ENCODE measurements at places on chromosomes 2 and 18.
A peak's percentile ranks its signal among the peaks of the same experiment; 100 is the strongest.

DNA sequence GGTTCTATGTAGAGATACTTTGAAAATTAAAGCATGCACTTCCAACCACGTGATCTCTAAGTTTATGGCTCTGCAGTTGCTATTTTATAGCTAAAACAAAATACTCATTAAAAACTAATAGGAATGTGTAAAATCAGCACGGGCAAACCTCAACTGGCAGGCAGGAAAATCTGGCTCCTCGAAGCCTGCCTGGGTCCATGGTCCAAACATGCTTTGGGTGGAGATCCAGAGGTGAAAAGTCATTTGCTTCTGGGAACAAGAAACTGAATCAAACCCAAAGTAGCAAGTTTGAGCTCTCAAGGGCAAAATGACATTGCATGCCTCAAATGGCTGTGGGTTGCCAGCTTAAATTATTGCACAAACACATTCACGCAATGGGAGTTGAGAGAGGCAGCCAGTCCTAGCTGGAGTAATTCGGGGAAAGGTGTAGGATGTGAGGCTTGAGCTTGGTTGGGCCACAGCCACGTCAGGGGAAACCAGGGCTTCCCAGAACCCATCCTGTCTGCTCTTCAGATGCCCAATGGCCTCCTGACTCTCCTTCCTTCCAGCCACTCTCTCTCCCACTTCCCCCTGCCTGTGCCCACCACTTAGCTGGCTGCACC, 75.2 kb upstream of the LCLAT1 start:
- no peak overlapping the region for H3K27ac ChIP-seq
- peaks cover 9% of the 10 kb centered on the region for H3K4me1 ChIP-seq
- no peak overlapping the region for H3K4me3 ChIP-seq
- DNase-seq: no peak
- H3K27me3 ChIP-seq: no peaks in the 10 kb centered on the region

- DNase-seq: no peak
- H3K4me3 ChIP-seq: no peak overlapping the region
- H3K27me3 ChIP-seq: peaks cover 10% of the 10 kb centered on the region
- no peaks in the 10 kb centered on the region for H3K4me1 ChIP-seq
These were observed 12.8 kb upstream of the SKOR2 start for GRCh38 chr18:47264308-47264700.

DNA sequence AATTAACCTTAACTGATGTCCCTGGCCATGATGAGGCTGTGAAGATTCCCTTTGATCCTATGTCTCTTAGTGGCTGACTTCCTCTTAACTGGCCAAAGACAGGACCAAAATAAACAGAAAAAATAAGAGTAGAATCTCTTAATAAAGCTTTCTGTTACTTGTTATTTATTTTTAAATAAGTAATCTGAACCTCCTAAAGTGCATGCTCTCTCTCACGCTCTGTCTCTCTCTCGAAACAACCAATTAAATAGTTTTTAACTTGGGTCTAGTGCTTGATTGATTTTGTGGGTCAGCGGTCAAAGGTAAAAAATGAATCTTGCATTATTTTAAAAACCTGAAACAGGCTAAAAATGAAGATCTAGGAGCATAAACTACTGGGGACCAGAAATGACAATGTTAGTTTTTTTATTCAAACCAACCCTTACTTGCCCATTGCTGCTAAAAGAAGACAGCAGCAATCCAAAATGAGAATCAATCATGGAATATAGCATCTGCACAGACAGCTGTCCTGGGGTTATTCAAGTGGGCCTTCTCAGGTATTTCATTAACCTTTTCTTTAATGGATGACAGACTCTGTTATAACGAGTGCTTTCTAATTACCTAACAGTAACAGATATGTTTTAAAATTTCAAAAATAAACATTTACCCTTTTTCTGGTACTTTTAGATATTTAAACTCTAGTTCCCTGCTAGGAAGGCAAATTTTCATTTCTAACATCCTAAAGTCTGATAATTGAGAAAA, 11.2 kb downstream of the GAREM1 start:
- no peak overlapping the region for H3K4me3 ChIP-seq
- no peak overlapping the region for H3K27ac ChIP-seq
- no peaks in the 10 kb centered on the region for H3K4me1 ChIP-seq
- peaks cover 10% of the 10 kb centered on the region for H3K27me3 ChIP-seq
- H3K36me3 ChIP-seq: no peaks in the 10 kb centered on the region
- no peak for DNase-seq

GRCh38 chr2:70569559-70569958, 15.9 kb upstream of the TGFA start:
- no peaks in the 10 kb centered on the region for H3K27me3 ChIP-seq
- DNase-seq: no peak
- no peak overlapping the region for H3K27ac ChIP-seq
- no peaks in the 10 kb centered on the region for H3K4me1 ChIP-seq
- no peak overlapping the region for H3K4me3 ChIP-seq
- no peaks in the 10 kb centered on the region for H3K36me3 ChIP-seq

DNA sequence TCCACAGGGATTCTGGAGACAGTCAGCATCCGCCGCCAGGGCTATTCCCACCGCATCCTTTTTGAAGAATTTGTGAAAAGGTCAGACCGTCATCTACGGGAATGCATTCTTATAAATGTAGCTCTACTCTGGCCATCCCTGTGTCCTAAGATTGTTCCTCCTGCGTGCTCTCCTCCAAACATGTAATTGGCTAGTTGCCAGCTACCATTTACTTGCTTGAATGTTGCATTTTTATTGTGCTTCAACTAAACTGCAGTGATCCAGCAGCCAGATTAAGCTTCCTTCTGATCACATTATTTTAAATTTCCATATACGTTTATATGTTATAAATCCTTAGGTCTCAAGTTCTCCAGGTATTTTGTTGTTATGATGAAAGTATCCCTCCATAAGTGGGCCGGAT, 248.5 kb upstream of the SP5 start:
- no peak overlapping the region for H3K27ac ChIP-seq
- no peaks in the 10 kb centered on the region for H3K27me3 ChIP-seq
- H3K4me1 ChIP-seq: no peaks in the 10 kb centered on the region
- no peak for DNase-seq

DNA sequence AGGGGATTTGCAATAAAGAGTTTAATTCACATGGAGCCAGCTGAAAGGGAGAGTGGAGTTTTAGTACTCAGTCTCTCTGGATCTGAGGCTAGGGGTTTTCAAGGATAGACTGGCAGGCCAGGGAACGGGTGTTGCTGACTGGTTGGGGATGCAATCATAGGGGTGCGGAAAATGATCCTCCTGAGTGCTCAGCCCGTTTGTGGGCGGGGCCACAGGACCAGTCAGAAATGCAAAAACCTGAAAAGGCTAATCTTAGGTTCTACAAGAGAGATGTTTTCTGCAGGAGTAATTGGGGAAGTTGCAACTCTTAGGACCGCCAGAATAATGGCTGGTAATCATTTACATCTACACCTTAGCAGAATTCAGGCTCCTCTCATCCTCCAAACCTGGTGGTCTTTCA, 2.5 kb downstream of the NFU1 start:
- H3K27me3 ChIP-seq: no peaks in the 10 kb centered on the region
- no peak for DNase-seq
- H3K4me1 ChIP-seq: peaks cover 33% of the 10 kb centered on the region

DNA sequence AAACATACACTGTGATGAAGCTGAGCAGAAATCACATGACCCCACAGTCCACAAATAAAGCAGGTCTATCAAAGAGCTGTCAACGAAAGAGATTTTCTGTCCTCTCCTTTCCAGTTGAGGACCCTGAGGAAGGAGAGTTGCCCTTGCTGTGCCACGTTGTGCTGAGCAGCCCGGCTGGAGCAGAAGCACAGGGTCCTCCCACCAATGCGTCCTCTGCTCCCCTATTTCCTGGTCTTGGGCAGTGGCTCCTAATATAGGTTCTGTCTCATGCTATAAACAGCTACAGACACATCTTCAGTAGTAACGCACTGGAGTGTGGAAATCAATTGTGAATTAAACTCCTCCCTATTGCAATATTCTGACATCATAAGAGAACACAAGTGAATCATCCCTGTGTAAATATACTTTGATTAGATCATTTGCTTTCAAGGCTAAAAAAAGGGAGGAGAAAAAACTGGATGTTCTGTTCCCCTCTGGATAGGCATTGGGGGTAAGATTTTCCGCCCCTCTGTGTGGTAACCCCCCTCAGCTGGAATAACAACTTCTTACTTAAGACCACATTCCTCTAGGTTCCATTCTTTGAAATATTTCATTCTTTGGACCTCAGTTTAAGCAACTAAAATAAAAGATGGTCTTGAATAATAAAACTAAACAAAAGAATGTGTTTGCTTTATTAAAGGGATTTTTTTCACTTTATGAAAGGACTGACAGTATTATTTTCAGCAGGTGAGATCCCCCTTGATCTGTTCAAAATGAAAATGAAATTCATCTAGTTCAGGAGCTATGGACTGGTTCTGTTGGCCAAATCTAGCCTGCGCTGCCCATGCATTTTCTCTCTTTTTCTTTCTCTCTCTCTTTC, 8.3 kb upstream of the RHOB start:
- H3K27me3 ChIP-seq: peaks cover 8% of the 10 kb centered on the region
- H3K4me3 ChIP-seq: no peak overlapping the region
- H3K4me1 ChIP-seq: no peaks in the 10 kb centered on the region
- H3K27ac ChIP-seq: no peak overlapping the region
- no peak for DNase-seq

DNA sequence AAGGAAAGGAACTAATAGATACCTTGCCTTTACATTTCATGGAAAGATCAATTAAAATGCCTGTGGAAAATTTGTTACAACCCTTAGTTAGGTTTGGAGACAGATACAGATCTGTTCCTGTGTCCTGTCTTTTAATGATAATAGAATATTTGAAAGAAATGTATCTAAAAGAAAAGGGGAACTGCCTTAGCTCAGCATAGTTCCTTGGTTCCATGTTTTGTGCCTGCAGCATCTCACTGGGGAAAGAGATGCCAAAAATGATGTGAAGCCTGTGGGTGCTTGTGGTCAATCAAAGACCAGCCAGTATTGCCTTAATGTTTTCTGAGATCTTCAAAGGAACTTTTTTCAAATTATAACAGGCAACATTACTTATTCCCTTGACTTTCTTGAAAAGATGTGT, 147.6 kb downstream of the ADCYAP1 start:
- no peak overlapping the region for H3K4me3 ChIP-seq
- H3K27me3 ChIP-seq: no peaks in the 10 kb centered on the region
- no peak overlapping the region for H3K27ac ChIP-seq

DNA sequence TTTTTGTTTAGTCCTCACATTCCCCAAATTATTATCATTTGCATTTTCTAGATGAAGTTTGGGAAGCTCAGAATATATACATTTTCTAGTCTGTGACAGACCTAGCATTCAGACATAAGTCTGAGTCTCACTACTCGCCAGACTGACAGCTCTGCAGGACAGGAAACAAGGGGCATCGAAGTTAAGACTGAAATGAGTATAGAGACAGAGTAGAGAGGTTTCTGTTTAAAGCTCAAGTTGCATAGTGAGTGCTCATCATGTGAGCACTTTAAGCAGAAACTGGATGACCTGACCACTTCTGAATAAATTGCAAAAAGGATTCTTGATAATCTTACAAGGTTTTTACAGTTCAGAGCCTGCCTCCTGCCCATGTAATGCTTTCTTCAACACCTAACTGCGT, 1.1 kb downstream of the HADHB start:
- DNase-seq: peak; percentile 12
- H3K36me3 ChIP-seq: no peaks in the 10 kb centered on the region
- no peaks in the 10 kb centered on the region for H3K27me3 ChIP-seq
- peak overlapping the region; percentile 68 for H3K4me3 ChIP-seq
- H3K27ac ChIP-seq: peak overlapping the region; percentile 99

DNA sequence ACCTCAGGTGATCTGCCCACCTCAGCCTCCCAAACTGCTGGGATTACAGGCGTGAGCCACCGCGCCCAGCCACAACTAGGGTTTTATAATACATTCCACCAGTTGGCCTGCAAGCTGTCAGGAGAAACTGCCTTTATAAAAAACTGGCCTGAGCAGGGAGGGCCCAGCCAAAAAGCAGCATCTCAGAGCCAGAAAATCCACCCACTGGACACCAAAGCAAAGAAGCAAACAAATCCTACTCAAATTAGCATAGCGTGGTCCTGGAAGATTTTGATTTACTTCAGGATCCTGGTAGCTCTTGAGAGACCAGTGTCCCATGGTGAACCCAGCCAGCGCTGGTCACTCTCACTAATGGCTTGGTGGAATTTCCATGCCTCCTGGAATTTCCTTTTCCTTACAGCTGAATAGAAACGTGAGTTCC, 60.0 kb upstream of the PXDN start:
- DNase-seq: no peak

DNA sequence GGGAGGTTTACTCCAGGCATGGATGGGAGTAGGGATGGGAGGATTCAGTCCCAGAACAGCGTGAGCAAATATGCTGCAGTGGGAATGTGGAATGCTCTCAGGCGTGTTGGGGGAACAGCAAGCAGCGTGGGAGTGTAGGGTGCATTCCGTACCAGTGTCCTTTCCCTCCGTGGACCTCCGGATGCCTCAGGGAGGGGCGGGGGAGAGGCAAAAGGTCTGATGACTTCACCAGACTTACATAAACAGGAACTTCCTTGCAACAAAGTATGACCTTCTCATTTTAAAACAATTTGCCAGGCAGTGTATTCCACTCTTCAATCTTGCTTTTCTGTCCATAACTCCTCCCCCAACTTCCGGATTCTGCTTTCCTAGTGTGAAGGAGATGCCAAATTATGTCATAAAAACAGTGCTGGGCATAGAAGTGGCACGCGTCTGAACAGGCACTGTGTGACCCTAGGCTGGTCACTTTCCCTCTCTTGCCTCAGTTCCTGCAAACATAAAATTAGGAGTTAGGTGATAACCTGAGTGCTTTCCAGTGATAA, 36.9 kb downstream of the RPL37A start:
- no peaks in the 10 kb centered on the region for H3K36me3 ChIP-seq
- H3K4me3 ChIP-seq: no peak overlapping the region
- no peaks in the 10 kb centered on the region for H3K27me3 ChIP-seq
- no peak for DNase-seq

DNA sequence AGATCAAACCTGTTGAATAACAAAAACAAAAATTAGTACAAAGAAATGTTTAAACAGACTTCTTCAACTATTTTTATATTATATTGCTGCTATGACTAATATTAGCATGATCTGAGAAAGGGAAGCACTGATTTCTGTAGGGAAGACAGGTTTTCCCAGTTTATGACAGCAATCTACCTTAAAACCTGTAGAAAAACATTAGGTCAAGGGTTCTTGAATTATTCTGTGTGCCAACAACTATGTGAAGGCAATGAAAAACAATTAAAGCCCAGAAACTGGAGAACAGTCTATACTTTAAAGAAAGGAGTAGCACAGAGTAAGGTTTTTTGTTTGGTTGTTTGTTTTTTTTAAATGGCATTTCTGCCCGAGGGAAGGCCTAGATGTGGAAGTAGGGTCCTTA, 23.3 kb downstream of the PUM2 start:
- peaks cover 12% of the 10 kb centered on the region for H3K36me3 ChIP-seq
- DNase-seq: no peak
- H3K4me1 ChIP-seq: peaks cover 35% of the 10 kb centered on the region
- peak overlapping the region; percentile 85 for H3K27ac ChIP-seq

DNA sequence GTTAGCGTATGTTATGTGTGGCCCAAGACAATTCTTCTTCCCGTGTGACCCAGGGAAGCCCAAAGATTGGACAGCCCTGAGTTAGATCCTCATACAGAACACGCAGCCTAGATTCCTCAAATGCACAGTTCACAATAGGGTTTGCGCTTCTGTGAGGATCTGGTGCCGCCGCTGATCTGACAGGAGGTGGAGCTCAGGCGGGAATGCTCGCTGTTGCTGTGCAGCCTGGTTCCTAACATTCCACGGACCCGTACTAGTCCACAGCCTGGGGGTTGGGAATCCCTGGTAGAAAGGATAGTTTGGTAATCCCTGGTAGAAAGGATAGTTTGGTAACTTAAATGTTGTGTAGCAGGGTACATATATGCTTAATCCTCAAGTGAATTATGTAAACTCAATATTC, 27.0 kb downstream of the MAPRE3 start:
- H3K4me3 ChIP-seq: no peak overlapping the region
- no peak for DNase-seq
- H3K27me3 ChIP-seq: no peaks in the 10 kb centered on the region
